Tibial artery (tissue), 4 donors: ENCODE measurements at places on chromosomes 7 and 10.
A peak's percentile ranks its signal among the peaks of the same experiment; 100 is the strongest.

DNA sequence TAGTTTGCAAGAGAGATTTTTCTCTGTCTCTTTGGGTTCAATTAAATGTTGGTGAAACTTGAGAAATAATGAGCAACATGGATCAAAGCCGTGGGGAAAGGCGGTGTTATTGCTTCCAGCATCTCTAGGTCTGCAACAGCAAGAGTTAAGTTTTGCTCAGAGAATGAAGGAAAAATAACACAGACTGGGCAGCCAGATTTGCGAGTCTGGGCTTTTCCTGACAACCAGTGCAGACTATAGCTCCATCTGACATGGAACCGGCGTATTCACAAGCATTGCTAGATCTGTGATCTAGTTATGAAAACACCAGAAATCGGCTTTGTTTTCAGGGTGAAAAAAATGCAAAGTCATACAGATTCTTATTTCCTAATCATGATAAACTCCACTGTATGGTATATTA lies 110.4 kb downstream of the CAMK1D start:
- no peak for DNase-seq
- no peak overlapping the region for H3K4me3 ChIP-seq
- no peak overlapping the region for H3K27ac ChIP-seq
- no peaks in the 10 kb centered on the region for H3K4me1 ChIP-seq
- no peaks in the 10 kb centered on the region for H3K27me3 ChIP-seq

DNA sequence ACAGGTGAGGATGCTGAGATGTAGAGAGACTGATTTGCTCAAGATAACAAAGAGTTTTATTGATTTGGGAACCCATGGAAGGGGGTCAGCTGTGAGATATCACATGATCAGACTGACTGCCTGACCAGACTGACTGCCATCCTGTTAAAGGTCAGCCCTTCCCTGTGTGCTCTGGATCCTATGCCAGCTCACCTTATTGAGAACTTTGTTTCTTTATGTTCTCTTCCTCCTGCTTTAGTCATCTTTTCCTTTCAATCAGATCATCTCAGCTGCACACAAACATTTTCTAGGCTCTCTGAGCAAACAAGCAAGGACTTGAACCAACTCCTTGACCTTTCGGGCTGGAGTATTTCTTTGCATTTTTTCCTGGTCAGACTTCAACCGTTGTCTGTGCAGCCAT lies 50.0 kb upstream of the MTPN start:
- H3K27ac ChIP-seq: no peak overlapping the region
- H3K36me3 ChIP-seq: no peaks in the 10 kb centered on the region
- H3K27me3 ChIP-seq: no peaks in the 10 kb centered on the region
- no peak overlapping the region for H3K4me3 ChIP-seq

GRCh38 chr7:99767662-99768061 lies 16.3 kb downstream of the CYP3A4 start:
- no peaks in the 10 kb centered on the region for H3K27me3 ChIP-seq
- no peak overlapping the region for H3K27ac ChIP-seq
- no peaks in the 10 kb centered on the region for H3K4me1 ChIP-seq
- H3K36me3 ChIP-seq: no peaks in the 10 kb centered on the region
- H3K4me3 ChIP-seq: no peak overlapping the region

DNA sequence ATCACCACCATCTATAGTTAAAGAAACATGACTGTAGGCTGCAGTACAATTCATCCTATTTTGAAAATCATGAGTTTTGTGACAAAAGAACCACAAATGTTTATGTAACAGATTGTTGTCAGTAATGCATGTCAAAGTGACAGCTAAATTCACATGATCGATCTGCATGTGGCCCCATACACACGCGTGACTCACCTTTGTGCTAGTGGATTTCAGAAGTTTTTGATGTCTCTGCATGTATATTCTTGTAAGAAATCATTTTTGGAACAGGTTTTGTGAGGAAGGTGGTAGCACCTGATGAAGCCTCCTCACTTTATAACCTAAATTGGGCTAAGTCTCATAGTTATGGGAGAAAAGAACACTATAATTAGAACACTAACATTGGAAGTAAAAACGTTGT lies 17.1 kb downstream of the RNF32 start:
- no peaks in the 10 kb centered on the region for H3K27me3 ChIP-seq
- no peak overlapping the region for H3K4me3 ChIP-seq
- no peaks in the 10 kb centered on the region for H3K4me1 ChIP-seq
- H3K27ac ChIP-seq: no peak overlapping the region
- no peak for DNase-seq

GRCh38 chr10:10320956-10321355 lies 696.7 kb upstream of the CELF2 start:
- no peaks in the 10 kb centered on the region for H3K4me1 ChIP-seq
- H3K4me3 ChIP-seq: no peak overlapping the region
- no peak overlapping the region for H3K27ac ChIP-seq
- H3K27me3 ChIP-seq: no peaks in the 10 kb centered on the region

GRCh38 chr7:2812114-2812487 lies 32.0 kb downstream of the GNA12 start:
- H3K27me3 ChIP-seq: no peaks in the 10 kb centered on the region
- H3K27ac ChIP-seq: peak overlapping the region; percentile 67
- peak overlapping the region; percentile 45 for H3K4me3 ChIP-seq
- H3K4me1 ChIP-seq: no peaks in the 10 kb centered on the region

GRCh38 chr7:96931891-96932290 lies 73.5 kb upstream of the DLX6 start:
- no peaks in the 10 kb centered on the region for H3K36me3 ChIP-seq
- DNase-seq: no peak
- H3K4me1 ChIP-seq: no peaks in the 10 kb centered on the region
- H3K27me3 ChIP-seq: no peaks in the 10 kb centered on the region
- no peak overlapping the region for H3K4me3 ChIP-seq

DNA sequence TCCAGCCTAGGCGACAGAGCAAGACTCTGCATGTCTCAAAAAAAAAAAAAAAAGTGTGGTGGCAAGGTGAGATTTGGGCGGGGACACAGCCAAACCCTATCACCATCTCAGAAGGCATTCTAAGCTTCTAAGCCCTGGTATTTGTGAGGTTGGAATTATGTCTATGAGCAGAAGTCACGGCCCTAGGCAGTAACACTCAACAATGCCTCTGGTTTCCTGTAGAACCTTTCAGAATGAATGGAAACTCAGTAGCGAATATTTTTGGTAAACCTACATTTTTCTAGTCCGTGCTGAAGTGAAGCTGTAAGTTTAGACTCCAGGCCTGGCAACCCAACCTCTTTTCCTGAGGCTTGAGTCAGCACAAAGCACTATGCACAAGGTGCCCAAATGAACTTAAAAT lies 88.3 kb downstream of the FAM107B start:
- no peak for DNase-seq
- no peaks in the 10 kb centered on the region for H3K4me1 ChIP-seq
- H3K27me3 ChIP-seq: no peaks in the 10 kb centered on the region

GRCh38 chr7:7672545-7673239 lies 32.1 kb downstream of the UMAD1 start:
- no peaks in the 10 kb centered on the region for H3K27me3 ChIP-seq
- H3K4me1 ChIP-seq: peaks cover 28% of the 10 kb centered on the region
- DNase-seq: no peak
- no peak overlapping the region for H3K4me3 ChIP-seq
- H3K27ac ChIP-seq: no peak overlapping the region
- no peaks in the 10 kb centered on the region for H3K36me3 ChIP-seq

DNA sequence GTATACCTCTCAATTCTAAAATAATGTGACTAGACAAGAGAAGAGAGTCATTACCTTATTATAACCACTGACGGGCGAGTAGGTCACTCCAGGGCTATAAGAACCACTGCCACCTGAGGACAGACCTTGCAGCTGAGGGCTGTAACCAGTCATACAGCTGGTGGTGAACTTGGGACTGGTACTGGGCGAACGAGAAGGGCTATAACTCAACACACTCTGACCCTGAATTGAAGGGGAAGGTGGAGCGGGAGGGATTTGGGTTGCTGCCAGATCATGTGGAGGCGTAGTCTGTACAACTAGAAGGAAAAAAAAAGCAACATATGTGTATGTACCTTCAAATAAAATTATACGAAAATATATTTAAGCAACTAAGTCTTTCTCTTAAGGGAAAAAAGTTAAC lies 3.4 kb downstream of the TMEM209 start:
- peaks cover 7% of the 10 kb centered on the region for H3K4me1 ChIP-seq
- H3K4me3 ChIP-seq: no peak overlapping the region
- no peak for DNase-seq
- peaks cover 25% of the 10 kb centered on the region for H3K36me3 ChIP-seq
- H3K27me3 ChIP-seq: no peaks in the 10 kb centered on the region
- H3K27ac ChIP-seq: no peak overlapping the region

DNA sequence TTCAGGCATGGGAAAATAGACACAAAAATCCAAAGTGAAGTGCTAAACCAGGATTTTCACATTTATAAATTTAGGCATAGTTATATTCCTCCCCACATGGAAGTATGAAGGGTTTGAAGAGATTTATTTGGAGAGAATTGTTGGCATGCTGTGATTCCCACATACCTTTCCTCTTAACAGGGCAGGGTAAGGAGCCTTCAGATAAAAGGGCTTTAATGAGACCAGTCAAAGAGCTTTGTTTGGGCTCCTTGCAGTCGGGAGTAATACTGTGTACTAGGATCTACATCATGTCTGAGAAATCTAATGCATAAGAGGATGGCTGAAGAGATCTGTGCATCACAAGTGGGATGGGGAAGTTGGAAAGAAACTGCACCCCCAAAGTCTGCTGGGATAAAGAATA lies 140.8 kb upstream of the PTN start:
- no peaks in the 10 kb centered on the region for H3K27me3 ChIP-seq
- no peak overlapping the region for H3K27ac ChIP-seq
- no peak for DNase-seq

GRCh38 chr10:4847561-4848355 lies 21.8 kb downstream of the AKR1E2 start:
- no peak overlapping the region for H3K4me3 ChIP-seq
- H3K27ac ChIP-seq: no peak overlapping the region
- H3K4me1 ChIP-seq: peaks cover 26% of the 10 kb centered on the region
- no peaks in the 10 kb centered on the region for H3K27me3 ChIP-seq

- no peaks in the 10 kb centered on the region for H3K27me3 ChIP-seq
- H3K36me3 ChIP-seq: no peaks in the 10 kb centered on the region
- H3K4me1 ChIP-seq: no peaks in the 10 kb centered on the region
- H3K27ac ChIP-seq: peak overlapping the region; percentile 27
Measured at GRCh38 chr7:90256778-90257177, 11.8 kb downstream of the CFAP69 start.
